Right forelimb (tissue), 1 donor: ENCODE measurements at places on chromosomes 4 and X.
A peak's percentile ranks its signal among the peaks of the same experiment; 100 is the strongest.

GRCh38 chrX:68061206-68061535 lies 372.1 kb downstream of the OPHN1 start:
- DNase-seq = no peak

DNA sequence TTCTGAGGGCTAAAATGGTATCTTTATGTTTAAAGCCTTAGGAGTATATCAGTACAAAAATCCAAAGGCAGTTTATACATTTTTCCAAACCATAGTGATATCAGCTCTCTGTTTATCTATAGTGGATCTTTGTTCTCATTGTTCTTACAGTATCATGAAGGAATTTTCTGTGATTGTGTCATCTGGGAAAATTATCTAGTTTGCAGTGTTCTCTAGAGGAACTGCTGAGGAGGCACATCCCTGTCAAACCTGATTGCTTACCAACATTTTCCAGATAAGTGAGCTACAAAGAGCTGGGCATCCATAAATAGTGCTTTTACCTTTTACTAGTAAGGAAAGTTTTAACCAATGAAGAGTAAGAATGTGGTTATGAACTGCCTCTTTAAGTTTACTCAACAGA lies 44.9 kb upstream of the SLC25A31 start:
- DNase-seq = no peak

DNA sequence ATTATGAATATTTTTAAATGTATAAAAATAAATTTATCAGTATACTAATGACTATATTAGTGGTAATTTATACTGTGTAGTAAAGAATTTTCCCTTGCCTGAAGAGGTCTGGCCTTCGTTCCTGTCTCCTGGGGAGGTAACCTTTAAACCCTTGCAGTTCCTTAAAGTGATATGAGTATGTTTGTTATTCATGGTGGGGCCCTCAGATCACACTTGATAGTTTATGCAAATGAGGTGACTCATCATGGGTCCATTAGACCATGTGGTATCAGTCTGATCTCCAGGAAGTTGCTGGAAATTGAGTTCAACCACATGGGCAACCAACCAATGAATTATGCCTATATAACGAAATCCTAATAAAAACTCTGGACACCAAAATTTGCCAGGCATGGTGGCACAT lies 904.1 kb downstream of the RPA4 start:
- no peak for DNase-seq

- no peak for DNase-seq
These were observed 50.8 kb downstream of the SMIM14 start for GRCh38 chr4:39587881-39588280.

DNA sequence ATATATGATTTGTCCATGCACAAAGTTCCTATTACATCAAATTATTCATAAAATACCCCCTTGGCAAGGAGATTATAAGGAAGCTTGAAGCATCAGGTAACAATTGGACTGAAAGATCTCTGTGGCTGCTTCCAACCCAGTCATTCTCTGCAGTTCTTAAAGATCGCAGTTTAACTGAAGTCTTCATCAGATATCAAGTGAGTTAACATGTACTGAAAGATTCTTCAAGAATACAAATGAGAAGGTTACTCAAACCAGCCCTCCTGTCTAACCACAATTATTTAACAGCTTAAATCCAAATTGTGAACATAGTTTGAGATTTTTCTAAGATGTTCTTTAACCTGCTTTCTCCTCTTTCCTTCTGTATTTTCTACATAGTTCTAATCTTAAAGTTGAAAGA lies 56.1 kb downstream of the SLC10A7 start:
- no peak for DNase-seq

DNA sequence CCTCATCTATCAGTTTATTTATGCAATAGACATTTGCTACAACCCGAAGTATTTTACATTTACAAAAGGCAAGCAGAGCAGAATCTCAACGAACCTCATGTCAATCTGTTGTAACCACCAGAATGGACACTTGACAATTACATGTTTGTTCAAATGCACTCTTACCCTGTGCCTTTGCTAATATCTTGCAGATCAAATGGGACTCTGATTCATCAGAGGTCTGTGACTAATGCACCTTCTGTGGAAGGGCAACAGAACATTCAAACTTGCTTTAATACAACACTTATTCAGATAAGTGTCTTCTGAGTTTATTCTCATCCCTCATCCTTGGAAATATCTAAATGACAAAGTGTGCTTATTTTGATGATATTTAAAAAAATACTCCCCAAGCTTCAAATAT lies 644.7 kb upstream of the PCDH10 start:
- no peak for DNase-seq

GRCh38 chrX:154002215-154002719 lies 17.4 kb downstream of the IRAK1 start:
- no peak for DNase-seq

DNA sequence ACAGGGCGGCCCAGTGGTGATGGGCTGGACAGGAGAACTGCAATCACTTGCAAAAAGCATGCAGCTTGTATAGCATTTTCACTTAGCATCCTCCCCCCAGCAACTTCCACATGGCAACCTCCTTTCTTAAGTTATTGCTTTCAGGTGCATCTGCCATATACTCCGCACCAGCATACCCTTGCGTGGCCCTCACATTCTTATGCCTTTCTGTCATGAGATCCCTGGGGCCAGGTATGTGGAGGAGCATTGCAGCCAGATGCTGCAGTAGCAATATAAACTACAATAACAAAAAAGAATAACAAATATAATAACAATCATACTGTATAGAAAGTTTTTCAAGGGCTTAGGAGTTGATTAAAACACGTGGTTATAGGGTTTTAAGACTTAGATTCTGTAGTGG lies 26.3 kb upstream of the NUDT6 start:
- no peak for DNase-seq

DNA sequence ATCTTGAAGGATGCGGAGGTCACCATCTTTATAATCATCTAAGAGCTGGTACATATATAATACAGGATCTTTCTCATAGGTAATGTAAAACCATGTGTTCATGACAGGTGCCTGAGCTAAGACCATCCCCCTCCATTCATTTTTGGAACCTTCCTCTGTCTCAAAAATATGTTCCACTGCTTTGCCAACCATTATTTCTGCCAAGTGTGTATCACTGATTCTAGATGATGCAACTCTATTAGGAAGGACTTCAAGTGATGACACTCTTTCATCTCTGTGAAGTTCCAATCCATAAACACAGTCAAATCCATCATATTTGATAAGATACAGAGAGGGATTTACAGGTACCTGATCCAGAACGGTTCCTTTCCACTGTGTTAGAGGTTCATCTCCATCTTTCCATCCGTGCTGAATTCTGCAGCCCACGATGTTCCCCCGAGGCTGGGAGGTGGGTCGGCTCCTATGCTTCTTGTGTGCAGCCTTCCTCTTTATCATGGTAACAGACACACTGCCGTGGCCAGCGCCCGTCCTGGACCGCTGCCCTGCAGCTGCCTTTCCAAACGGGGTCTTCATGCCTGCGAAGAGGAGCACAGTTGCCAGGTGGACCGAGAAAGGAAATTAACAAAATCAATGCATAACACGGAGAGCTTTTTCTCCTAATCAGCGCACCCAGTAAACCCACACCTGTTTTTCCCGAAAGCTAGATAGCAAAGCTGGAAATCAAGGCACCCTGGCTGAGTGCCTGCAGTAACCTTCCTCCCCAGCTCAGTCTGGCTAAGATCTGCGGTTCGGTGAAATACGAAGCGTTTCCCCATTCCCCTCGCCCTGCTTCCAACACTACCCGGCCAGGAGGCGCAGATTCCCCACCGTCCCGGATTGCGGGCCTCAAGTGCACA lies 718 bp downstream of the SPIN3 start:
- DNase-seq = no peak

- no peak for DNase-seq
These were observed 56.1 kb upstream of the HPGD start for GRCh38 chr4:174578366-174578765.

DNA sequence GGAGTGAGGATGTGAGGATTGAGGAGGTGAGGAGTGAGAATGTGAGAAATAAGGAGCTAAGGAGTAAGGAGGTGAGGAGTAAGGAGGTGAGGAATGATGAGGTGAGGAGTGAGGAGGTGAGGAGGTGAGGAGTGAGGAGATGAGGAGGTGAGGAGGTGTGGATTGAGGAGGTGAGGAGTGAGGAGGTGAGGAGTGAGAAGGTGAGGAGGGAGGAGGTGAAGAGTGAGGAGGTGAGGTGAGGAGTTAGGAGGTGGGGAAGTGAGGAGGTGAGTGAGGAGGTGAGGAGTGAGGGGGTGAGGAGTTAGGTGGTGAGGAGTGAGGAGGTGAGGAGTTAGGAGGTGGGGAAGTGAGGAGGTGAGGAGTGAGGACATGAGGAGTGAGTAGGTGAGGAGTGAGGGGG lies 74.8 kb upstream of the MXD4 start:
- no peak for DNase-seq

DNA sequence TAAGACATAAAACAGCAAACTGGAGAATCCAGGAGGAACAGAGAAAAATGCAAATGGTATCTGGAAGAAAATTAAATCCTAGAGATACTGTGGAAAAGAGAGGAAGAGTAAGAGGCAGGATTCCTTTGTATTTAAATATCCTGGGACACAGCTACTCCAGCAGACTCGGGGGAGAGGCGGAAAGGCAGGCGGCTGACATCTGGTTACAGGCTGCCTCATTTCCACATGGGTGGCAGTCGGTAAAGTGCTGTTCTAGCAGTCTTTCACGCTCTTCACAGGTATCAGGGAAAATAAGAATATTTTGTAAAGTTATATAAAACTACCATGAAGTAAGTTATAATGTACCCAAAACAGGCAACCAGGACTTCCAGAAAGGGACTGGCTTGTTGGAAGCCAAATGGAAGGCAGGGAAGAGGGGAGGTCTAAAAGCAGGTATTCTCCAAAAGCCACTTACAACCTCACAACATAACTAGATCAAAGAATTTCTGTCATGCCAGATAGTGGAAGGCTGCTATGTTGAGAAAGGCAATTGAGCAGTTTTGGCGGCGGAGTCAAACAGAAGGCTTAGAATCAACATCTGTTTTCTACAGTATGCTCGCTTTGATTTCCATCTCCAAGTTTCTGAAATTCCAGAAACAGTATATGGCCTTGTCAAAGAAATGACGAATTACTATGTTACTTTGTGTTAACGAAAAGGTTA lies 1.3 kb upstream of the TIGD2 start:
- no peak for DNase-seq

DNA sequence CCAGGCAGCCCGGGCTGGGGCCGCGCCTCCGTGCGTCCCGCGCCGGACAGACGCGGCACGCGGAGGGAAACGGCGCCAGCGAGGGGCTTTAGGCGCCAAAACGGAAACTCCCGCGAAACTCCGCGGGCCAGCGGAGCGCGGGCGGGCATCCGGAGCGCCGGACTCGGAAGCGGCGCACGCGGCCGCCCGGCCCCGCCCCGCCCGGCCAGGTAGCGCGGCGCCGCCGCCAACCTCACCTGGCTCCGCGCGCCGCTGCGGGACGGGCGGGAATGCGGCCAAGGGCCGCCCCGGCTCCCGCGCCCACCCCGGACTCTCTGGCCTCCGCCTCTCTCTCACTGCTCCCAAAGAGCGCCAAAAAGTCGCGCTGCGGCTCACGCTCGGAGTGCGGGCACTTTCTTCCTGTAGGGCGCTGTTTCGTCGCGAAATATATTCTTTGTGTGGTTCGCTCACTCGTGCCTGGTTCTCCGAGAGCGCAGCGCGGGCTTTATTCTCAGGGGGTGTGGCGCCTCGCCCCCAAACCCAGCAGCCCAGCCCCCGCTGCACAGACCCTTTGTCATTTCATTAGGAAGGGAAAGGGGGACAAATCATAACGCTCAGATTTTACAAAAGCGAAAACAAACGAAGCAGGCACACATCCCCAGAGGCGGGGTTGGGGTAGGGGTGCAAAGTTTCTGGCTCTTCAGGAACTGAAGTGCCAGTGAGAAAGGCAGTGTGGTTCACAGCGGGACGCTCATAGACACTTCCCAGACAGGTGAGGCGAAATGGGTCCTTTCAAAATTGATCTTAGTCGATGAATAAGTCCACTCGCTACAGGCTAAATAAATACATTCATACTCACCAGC lies 961 bp upstream of the MBNL3 start:
- DNase-seq = peak; percentile 66

- DNase-seq = no peak
These were observed 176.9 kb upstream of the ARHGEF9 start for GRCh38 chrX:63961964-63962363.

DNA sequence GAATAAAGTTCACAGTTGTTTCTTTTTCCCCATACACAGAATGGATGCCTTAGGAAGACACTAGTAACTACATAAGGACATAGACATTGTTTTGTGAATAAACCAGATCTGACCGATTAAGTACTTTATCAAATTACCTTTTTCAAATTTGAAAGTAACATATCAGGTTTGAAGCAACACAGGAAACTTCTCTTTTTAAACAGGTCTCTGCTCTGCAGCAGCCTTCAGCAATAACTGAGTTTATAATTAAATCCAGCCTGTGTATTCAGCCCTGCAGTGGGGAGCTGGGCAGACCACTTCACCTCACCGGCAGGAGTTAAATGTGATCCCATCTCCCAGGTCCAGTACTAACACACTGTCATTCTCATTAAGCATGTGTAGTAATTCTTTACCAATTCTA lies 68.3 kb upstream of the ATOH1 start:
- DNase-seq = no peak

DNA sequence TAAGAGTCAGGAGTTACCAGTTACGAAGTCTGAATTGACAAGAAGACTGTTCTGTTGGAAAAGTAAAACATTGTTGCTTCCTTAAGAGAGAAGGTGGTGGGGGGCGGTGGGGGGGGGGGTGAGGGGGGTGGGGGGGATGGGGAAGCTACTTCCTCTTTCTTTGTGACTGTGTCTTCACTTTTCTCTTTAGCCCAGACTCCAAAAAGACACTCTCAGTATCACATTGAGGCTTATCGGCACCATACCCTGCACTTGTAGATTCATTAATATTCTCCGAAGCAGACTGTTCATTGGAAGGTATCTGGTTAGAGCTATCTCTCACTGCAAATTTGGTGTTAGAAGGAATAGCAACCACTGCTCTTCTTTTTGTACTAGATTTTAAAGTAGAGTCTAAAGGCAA lies 94.5 kb upstream of the IL13RA1 start:
- no peak for DNase-seq

DNA sequence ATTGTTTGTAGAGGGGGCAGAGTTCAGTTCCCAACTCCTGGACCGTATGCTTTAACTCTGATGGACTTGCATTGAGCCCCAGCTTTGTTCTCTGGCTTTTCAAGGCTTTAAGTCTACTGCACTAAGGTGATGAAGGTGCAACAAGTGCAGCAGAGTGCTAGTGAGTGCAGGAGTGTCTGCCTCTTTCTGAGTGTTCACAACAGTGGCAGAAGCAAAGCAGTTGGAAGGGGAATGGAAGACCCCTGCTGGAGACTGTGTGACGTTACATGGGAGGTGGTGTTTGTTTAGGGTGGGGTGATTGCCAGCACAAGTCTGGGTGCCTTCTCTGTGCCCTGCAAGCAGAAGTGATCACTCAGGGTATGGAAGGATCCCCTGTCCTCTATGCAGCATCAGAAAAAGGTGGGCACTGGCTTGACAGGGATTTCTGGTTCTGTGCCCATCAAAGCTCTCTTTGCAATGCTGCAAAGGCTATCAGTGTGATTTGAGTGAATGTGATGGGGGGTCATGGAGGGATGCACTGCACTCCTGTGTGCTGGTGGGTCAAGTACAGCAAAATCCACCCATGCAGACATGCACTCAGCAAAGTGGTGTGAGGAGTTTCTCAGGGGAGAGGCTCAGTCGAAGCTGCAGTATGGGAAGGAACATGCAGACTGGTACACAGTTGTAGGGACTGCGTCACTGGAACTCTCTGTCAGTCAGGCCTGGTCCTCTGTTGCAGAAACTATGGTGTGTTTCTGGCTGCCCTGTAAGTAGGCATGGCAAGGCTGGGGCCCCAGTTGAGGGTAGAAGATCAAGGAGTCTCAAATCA lies 70.9 kb upstream of the UGT2B7 start:
- DNase-seq = no peak

GRCh38 chr4:184732126-184732525 lies 1.8 kb downstream of the CENPU start:
- no peak for DNase-seq

GRCh38 chr4:122469457-122469856 lies 12.9 kb upstream of the IL2 start:
- DNase-seq = no peak
